Breast epithelium (tissue), 4 donors: ENCODE measurements at places on chromosomes 16 and 17. TPM values are rescaled to one million over a fixed set of nuclear protein-coding genes. Genes with fewer than 3 reads are reported as not detected.
A peak's percentile ranks its signal among the peaks of the same experiment; 100 is the strongest.

The ADGRG1 gene
- total RNA-seq, result 9.4 TPM

GRCh38 chr17:8163978-8164814 lies 1.4 kb upstream of the VAMP2 start:
- no peaks in the 10 kb centered on the region for H3K27me3 ChIP-seq
- H3K27ac ChIP-seq, result peak overlapping the region; percentile 100
- DNase-seq, result no peak
- no peak overlapping the region for H3K4me3 ChIP-seq
- H3K4me1 ChIP-seq, result peaks cover 21% of the 10 kb centered on the region

The CTRB2 gene
- not detected for total RNA-seq

The CRISPLD2 gene
- 386 TPM for total RNA-seq
